ENCODE measurements at places on chromosomes 16 and 17. TPM values are rescaled to one million over a fixed set of nuclear protein-coding genes. Genes with fewer than 3 reads are reported as not detected.

The FBXW10B gene
- 1.1 TPM for total RNA-seq

The CD300E gene
- total RNA-seq = 0.16 TPM

- DNase-seq = no peak
These were observed 431.8 kb downstream of the PMP22 start for GRCh38 chr17:14833201-14833785.

GRCh38 chr16:79823639-79824038, 223.1 kb upstream of the MAF start:
- no peak for DNase-seq

DNA sequence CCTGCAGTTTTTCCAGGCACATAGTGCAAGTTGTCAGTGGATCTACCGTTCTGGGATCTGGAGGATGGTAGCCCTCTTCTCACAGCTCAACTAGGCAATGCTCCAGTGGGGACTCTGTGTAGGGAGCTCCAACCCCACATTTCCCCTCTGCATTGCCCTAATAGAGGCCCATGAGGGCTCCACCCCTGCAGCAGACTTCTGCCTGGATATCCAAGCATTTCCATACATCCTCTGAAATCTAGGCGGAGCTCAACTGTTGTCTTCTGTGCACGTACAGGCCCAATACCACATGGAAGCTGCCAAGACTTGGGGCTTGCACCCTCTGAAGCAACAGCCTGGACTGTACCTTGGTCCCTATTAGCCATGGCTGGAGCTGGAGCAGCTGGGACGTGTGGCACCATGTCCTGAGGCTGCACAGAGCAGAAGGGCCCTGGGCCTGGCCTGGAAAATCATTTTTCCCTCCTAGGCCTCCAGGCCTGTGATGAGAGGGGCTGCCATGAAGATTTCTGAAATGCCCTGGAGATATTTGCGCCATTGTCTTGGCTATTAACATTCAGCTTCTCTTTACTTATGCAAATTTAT, 10.9 kb upstream of the MILR1 start:
- no peak for DNase-seq

Measured in occipital lobe (tissue), 3 donors.